ENCODE measurements at places on chromosomes 4 and X.
A peak's percentile ranks its signal among the peaks of the same experiment; 100 is the strongest.

DNA sequence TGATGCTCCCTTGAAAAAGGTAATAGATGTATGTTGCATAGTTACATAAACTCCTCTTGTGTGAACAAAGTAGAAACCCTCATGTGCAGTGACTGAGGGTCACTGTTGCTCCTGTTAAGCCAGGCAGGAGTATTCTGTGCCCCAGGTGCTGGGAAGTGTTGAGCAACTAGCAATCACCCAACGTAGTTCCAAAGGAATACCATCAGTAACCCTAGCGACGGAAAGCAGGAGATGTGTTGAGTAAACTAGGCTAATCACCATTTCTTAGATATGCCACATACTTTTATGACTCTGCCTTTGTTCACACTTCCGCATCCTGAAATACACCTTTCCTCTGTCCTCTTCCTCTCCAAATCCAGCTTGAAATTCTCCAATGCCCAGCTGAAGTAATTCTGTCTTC, 50.9 kb upstream of the TAB3 start:
- no peak for DNase-seq

- peak; percentile 66 for DNase-seq
These were observed 2.9 kb downstream of the PAK3 start for GRCh38 chrX:111098874-111099273.

- no peak for DNase-seq
These were observed 141.8 kb downstream of the CBR4 start for GRCh38 chr4:168868044-168868781.

DNA sequence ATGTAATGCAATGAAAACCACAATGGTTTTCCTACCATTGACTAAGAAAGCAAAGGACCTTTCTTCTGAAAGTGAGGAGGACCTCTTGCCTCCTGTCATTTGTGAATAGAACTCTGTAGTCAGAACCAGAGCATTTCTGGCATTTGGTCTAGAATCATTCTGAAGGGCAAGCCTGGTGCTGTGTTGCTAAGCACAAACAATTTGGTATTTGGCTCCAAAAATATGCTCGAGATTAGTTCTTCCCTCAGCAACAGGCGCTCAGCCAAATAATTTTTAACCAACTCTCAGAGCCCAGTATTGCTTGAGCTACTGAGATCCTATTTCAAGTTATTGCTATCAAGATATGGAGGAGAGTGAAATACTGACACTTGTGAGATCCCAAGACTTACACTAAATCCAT, 71.0 kb downstream of the SNCA start:
- DNase-seq, result no peak

DNA sequence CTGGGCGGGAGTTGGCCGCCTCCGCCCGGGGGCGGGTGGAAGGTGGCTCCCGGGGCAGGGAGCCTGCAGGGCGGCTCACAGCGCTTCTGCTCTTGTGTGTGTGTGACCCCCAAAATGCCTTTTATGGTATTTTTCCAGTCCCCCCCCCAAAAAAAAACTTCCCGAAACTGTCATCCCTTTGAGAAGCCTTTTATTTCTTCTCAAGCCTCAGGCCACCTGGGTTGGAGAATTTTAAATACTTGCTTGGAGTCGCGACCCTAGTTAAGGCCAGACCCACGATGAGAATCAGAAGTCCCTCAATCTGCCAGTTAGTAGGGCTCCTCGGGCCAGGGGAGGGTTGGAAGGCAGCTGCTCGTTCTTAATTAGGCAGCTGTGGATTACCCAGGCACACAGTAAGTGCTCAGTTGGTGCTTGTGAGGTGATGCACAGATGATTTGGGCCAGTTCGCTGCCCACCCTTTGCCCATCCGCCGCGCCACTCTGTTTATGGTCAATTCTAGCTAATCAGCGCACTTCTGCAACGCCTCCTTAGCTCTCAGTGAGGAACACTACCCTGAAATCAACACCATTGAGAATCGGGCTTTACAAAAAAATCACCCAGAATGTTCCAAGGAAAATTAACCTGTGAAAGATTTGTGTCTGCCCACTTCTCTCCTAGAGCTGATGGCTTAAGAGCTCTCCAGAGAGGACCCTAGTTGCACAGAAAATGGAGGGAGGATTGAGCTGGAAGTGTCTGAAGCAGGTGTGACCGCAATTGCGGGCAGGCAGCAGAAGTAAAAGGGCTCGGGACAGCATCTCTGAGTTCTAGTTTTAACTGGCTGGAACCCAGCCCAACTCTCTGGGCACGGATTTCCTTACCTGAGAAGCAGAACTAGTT, 648 bp upstream of the SCD5 start:
- no peak for DNase-seq

- no peak for DNase-seq
These were observed 118.0 kb downstream of the IRF2 start for GRCh38 chr4:184356366-184356765.

GRCh38 chr4:159639671-159640323, 536.9 kb downstream of the RAPGEF2 start:
- no peak for DNase-seq

DNA sequence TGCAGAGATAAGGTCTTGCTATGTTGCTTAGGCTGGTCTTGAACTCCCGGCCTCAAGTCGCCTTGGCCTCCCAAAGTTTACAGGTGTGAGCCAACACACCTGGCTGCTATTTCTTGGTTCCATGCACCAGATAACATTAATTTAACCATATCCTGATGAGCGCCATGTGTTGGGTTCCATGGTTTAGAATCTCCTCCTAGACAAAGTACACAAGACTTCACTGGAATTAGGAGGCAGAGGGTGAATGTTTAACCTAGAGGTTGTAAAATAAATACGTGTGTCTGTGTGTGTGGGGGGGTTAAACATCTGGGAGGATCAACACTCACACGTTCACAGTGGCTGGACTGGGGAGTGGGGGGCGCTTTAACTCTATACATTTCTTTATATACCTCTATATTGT, 32.4 kb upstream of the SORCS2 start:
- DNase-seq, result no peak

GRCh38 chr4:106132045-106132444, 184.0 kb downstream of the TBCK start:
- no peak for DNase-seq

DNA sequence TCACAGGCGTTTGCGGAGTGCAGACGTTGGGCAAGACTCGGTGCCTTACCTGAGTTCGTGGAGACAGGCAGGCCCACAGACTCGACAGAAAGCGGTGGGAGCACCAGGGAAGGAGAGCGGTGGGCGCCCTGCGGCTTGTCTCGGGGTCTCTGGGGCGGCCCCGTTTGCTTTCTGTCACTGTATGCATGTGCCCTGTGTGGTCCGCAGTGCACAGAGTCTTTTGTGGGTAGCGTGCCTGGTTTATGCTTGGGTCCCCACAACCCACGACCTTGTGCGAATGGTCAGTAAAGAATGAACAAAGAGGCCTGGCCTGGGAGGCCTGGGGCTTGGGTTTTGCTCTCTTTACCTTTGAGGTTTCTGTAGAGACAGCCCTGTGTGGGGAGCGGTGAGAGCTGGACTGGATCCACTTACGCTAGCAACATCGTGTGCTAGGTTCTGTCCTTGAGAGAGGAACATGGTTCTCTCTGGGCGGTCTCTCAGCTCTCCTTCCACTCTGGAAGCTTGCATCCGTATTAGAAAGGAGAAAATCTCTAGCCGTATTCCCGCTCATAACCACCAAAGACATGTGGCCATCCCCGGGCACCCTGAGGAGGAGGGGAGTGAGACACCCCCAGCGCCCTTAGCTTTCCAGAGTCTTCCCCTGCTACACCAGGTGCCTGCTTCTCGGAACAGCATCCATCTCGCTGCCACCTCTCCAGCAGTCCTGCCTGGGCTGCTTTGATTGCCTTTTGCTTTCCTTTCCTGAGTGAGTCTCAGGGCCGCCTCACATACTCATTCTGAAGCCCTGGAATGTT, 1.2 kb downstream of the TADA2B start:
- no peak for DNase-seq

GRCh38 chr4:120005076-120005475, 61.6 kb downstream of the MAD2L1 start:
- no peak for DNase-seq

- no peak for DNase-seq
These were observed 470.5 kb downstream of the BCOR start for GRCh38 chrX:39627257-39627656.

DNA sequence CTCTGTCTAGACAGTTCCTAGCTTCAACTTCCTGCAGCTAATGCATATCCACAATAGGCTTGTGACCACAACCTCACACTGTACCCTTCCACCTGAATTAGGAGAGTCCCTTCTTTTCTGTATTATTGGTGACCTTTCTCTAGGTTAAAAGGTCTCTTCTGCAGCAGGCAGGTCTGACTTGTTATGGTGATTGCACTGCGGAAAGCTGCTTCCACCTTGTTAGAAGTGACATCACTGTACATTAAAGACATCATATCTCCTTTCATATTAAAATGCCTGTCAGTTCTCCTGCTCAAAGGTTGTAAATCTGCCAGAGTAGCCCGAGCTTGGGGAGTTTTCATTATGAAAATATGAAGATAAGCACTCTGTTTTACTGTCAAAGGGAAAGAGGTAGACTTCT, 21.5 kb upstream of the LSM6 start:
- no peak for DNase-seq

GRCh38 chr4:1976416-1977352, 32.1 kb downstream of the NELFA start:
- DNase-seq, result no peak

- no peak for DNase-seq
These were observed 5.9 kb upstream of the STIM2 start for GRCh38 chr4:26854701-26855100.

DNA sequence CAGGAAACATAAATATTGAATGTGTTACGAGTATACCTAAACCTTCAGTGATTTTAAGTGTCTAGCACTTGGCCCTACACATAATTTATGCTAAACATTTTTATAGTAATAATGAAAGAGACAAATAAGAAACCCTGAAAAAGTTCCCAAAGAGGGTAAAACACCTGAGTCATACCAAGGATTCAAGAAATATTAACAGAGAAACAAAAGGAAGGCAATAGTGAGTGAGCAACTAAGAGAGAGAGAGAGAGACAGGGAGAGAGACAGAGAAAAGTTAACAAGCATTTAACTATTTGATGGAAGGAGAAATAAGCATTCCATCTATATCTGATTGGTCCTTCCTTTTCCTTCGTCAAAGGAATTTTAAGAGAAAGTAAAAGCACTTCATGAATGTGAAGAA, 743.6 kb upstream of the POU3F4 start:
- DNase-seq, result no peak

DNA sequence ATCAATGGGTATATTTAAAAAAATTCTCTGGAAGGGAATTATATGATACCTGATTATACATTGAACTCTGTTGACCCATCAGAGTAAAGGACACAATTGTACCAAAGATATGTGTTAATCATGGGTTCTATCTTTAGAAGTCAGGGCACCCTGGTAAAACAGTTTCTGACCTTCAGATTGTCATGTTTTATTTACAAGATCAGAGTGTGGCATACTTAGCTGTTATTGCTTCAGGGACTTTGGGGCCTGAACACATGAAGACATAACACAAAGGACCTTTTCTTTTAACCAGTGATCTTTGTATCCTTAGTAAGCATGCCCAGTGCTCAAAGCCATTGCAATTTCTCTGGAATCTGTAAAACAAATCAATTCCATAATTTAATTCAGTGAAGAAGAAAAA, 204.8 kb upstream of the RPS6KA3 start:
- no peak for DNase-seq

- no peak for DNase-seq
These were observed 119.1 kb upstream of the CPEB2 start for GRCh38 chr4:14883166-14883565.

DNA sequence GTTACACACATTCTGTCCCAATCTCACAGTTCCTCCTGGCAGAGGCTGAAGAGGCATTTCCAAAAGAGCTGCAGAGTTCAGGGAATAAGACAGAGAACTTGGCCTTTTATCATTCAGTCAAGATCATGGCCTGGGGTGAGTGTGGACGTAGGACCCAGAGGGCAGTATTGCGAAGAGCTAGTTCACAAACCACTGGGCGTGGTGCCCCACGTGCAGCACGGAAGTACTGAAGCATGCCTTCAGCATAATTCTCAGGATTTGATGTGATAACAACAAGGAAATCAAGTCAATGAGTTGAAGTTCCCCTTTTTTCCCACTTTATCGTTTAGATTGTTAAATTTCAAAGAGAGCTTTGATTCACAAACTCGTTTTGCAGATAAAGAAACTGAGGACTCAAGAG, 117.7 kb downstream of the RELL1 start:
- DNase-seq, result no peak

DNA sequence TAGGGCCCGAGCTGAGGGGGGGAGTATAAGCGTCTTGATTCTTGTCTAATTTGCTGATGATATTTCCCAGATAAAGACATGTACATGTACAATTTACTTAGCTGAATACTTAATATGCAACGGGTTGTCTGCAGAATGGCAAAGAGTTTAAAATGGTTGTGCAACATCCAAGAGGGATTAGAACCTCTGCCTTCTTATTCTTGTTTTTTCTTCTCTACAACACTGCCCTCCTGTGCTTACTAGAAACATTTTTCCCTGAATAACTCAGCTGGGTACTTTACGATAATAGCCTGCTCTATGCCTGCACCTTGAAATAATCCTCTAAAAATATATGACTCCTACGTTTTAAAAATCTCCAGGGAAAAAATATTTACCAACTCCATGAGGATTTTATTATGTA, 41.8 kb downstream of the INTS12 start:
- DNase-seq, result peak; percentile 28

- DNase-seq, result no peak
These were observed 1389.9 kb downstream of the ARAP2 start for GRCh38 chr4:34854451-34854850.

DNA sequence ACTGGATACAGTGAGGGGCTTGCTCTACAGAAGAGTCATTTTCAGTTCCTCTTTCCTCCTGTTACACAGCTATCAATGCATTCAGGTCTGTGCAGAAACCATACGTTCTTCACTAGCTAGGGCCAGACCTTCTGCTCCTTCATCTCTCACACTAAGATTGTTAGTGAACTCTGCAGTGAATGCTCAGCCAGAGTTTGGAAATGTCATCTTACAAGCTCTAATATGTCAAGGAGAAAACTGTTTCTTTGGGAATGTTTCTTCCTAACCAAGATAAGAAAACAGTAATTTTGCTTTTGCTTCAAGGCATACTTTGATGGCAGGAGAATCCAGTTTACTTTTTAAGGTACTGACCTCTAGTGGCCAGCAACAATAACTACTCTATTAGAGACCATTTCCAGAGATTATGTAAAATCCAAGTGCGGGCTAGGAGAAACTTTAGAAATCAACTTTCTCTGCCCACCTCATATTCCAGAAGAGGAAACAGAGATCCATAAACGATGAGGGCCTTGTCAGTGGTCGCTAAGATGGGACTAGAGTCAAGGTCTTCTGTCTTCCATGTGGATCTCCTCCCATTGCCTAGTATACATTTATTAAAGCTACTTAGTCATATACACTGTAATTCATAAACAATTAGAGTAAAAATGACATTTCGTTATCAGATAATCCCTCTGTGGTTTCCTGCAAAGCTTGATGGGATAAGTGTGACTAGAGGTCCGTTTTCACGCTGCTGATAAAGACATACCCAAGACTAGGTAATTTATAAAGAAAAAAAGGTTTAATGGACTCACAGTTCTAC, 12.1 kb upstream of the CC2D2A start:
- peak; percentile 28 for DNase-seq

- peak; percentile 5 for DNase-seq
These were observed 26.4 kb downstream of the MOSPD2 start for GRCh38 chrX:14899607-14900006.
